Motor neuron (in vitro differentiated cells): ENCODE measurements at places on chromosomes 2 and 18. TPM values are rescaled to one million over a fixed set of nuclear protein-coding genes. Genes with fewer than 3 reads are reported as not detected.

The TPRKB gene
- total RNA-seq = 36.2 and 41.7 TPM in 2 replicates

The FRZB gene
- 32.1 and 56.8 TPM in 2 replicates for total RNA-seq

GRCh38 chr2:96881349-96882195 is 11.7 kb upstream of the SEMA4C start:
- ATAC-seq = no peak

DNA sequence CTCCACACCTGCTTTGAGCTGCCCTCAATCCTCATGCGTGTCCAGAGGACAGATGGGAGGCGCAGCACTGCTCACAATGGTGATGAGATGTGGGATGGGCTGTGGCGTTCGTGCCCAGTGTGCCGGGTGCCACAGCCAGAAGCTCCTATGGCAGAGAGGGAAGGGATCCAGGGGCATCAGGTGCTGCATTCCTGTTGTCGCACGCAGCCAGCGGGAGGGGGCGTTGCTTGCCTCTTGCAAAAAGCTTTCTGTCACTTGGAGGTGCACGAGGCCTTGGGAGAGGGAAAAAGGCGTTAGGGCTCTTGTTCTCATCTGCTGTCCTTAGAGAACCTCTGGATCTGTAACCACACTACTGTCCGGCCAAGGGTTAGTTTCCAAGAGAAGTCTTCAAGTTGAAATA is 29.2 kb upstream of the ALLC start:
- ATAC-seq = no peak
